ENCODE measurements at places on chromosomes 5 and 9. TPM values are rescaled to one million over a fixed set of nuclear protein-coding genes. Genes with fewer than 3 reads are reported as not detected.

GRCh38 chr9:85430659-85431338 lies 311.0 kb downstream of the AGTPBP1 start:
- DNase-seq = no peak
- no peak overlapping the region for H3K4me3 ChIP-seq
- no peak overlapping the region for H3K27ac ChIP-seq
- H3K36me3 ChIP-seq = no peaks in the 10 kb centered on the region
- no peaks in the 10 kb centered on the region for H3K27me3 ChIP-seq
- peaks cover 14% of the 10 kb centered on the region for H3K4me1 ChIP-seq

The SPATA31A3 gene
- total RNA-seq = not detected

GRCh38 chr5:150615141-150615699 lies 25.2 kb upstream of the SYNPO start:
- H3K36me3 ChIP-seq = no peaks in the 10 kb centered on the region
- H3K4me1 ChIP-seq = peaks cover 6% of the 10 kb centered on the region
- DNase-seq = no peak
- no peak overlapping the region for H3K4me3 ChIP-seq
- no peak overlapping the region for H3K27ac ChIP-seq

The BHMT2 gene
- total RNA-seq = not detected

- H3K4me3 ChIP-seq = no peak overlapping the region
- no peaks in the 10 kb centered on the region for H3K36me3 ChIP-seq
- peaks cover 37% of the 10 kb centered on the region for H3K4me1 ChIP-seq
- DNase-seq = no peak
Observed at GRCh38 chr5:143204474-143205246, 198.8 kb downstream of the NR3C1 start.

Data from SJSA1 (cell line).